ENCODE measurements at places on chromosomes 4 and X. TPM values are rescaled to one million over a fixed set of nuclear protein-coding genes. Genes with fewer than 3 reads are reported as not detected.

The VCX3B gene
- total RNA-seq: not detected

The C4orf51 gene
- total RNA-seq: not detected

The XPNPEP2 gene
- total RNA-seq: not detected

The TXK gene
- total RNA-seq: 0.13 TPM

The TGIF2LX gene
- total RNA-seq: not detected

Measured in mesangial cell (primary cell).